ENCODE measurements at places on chromosomes 1 and 21. TPM values are rescaled to one million over a fixed set of nuclear protein-coding genes. Genes with fewer than 3 reads are reported as not detected.

The SAMSN1 gene
- total RNA-seq: 17.7 TPM

- no peaks in the 10 kb centered on the region for H3K4me1 ChIP-seq
- H3K36me3 ChIP-seq: peaks cover 45% of the 10 kb centered on the region
- H3K4me3 ChIP-seq: no peak overlapping the region
- H3K27me3 ChIP-seq: no peaks in the 10 kb centered on the region
- no peak for DNase-seq
Observed at GRCh38 chr21:29033301-29033700, 8.8 kb downstream of the USP16 start.

- no peaks in the 10 kb centered on the region for H3K27me3 ChIP-seq
- no peak for DNase-seq
- peak overlapping the region; percentile 90 for H3K27ac ChIP-seq
- no peak overlapping the region for H3K4me3 ChIP-seq
Observed at GRCh38 chr1:37999430-38000232, 5.7 kb downstream of the FHL3 start.

GRCh38 chr21:39105341-39105765, 77.9 kb downstream of the PSMG1 start:
- peaks cover 18% of the 10 kb centered on the region for H3K4me1 ChIP-seq

DNA sequence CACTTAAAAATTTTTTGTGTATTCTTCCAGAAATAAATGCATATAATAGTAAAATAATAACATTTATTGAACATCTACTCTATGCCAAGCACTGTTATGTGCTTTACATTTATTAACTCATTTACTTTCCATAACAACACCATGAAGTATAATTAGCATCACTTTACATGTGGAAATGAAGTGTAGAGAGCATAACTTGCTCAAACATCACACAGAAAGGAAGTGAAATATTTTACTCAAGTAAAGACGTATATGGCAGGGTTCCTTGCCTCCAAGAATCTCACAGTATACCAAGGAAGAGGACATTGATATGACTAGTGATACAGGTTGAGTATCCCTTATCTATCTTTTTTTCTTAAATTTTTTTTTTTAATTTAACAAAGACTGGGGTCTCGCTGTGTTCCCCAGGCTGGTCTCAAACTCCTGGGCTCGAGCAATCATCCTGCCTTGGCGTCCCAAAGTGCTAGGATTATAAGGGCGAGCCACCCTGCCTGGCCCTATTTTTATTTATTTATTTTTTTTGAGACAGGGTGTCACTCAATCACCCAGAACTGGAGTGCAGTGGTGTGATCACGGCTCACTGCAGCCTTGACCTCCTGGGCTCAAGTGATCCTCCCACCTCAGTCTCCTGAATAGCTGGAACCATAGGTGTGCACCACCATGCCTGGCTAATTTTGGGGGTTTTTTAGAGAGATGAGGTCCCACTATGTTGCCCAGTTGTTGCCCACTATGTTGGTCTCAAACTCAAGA, 7.7 kb upstream of the CLIC4 start:
- no peaks in the 10 kb centered on the region for H3K36me3 ChIP-seq
- H3K27me3 ChIP-seq: no peaks in the 10 kb centered on the region
- H3K27ac ChIP-seq: no peak overlapping the region

The ADGRB2 gene
- 1.0 TPM for total RNA-seq

DNA sequence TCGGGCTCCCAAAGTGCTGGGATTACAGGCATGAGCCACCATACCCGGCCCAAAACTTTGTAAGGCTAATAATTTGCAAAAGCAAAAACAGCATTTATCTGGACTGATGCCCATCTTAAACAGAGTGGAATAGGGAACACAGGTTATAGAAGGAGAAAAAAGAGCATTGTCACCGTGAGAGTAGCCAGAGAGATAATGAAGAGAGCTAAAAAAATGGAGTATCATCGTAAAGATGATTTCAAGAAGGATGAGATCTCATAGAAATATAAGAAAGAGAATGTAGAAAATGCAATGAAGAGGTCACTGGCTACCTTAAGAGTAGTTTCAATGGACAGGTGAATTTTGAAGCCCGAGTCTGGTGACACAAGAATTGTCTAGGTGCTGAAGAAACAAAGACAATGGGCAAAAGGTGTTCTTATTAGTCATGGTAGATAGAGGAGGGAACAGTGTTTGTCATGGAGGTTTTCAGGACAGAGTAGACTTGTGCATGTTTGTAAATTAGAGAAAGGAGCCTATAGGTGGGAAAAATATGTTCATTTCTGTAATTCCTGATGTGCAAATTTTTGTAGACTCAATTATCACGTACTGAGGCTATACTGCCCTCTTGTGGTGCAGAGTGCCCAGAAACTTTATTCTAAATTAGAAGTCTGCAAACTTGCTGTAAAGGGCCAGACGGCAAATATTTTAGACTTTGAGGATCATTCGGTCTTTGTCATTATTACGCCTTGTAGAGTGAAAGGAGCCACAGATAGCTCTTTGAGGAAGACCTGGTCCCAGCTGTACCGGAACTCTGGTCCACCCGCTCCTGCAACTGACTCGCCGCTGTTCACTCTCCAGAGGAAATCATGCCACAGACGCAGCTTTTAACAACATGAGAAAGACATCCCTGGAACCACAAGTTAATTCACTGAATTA, 8.1 kb upstream of the TMEM183A start:
- H3K4me3 ChIP-seq: no peak overlapping the region
- H3K4me1 ChIP-seq: peaks cover 3% of the 10 kb centered on the region
- DNase-seq: no peak

The SDC3 gene
- 27.9 TPM for total RNA-seq

The COL11A1 gene
- 1.00 TPM for total RNA-seq

GRCh38 chr1:100759188-100759587, 39.6 kb downstream of the VCAM1 start:
- H3K27ac ChIP-seq: no peak overlapping the region
- no peak overlapping the region for H3K4me3 ChIP-seq
- H3K36me3 ChIP-seq: no peaks in the 10 kb centered on the region
- no peak for DNase-seq
- H3K4me1 ChIP-seq: no peaks in the 10 kb centered on the region

DNA sequence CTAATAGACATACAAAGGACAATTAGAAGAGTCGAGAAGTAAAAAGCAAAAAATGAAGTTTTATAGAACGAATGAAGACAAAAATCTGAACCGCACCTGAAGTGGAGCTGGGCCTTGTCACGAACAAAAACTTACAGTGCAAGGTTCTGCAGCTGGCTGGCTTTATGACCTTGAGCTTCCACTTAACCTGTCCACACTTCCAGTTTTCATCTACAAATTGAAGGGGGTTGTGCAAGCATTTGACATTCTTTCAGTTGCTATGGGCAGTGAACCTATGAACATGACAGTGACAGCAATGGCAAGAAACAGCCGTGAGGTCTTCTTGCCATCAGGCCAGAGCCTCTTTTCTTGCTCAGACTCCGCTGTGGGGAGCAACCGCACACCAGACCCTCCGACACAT, 93.2 kb downstream of the DSCAM start:
- DNase-seq: no peak
- H3K27ac ChIP-seq: no peak overlapping the region
- no peaks in the 10 kb centered on the region for H3K36me3 ChIP-seq

- no peak for DNase-seq
- no peaks in the 10 kb centered on the region for H3K27me3 ChIP-seq
- H3K4me1 ChIP-seq: peaks cover 3% of the 10 kb centered on the region
- no peak overlapping the region for H3K4me3 ChIP-seq
- no peak overlapping the region for H3K27ac ChIP-seq
Observed at GRCh38 chr1:245301921-245302320, 147.1 kb downstream of the KIF26B start.

The PGLYRP4 gene
- total RNA-seq: not detected

GRCh38 chr1:52752484-52752826, 26.2 kb downstream of the ZYG11B start:
- peaks cover 7% of the 10 kb centered on the region for H3K36me3 ChIP-seq
- no peaks in the 10 kb centered on the region for H3K27me3 ChIP-seq
- H3K4me1 ChIP-seq: peaks cover 14% of the 10 kb centered on the region
- no peak for DNase-seq

DNA sequence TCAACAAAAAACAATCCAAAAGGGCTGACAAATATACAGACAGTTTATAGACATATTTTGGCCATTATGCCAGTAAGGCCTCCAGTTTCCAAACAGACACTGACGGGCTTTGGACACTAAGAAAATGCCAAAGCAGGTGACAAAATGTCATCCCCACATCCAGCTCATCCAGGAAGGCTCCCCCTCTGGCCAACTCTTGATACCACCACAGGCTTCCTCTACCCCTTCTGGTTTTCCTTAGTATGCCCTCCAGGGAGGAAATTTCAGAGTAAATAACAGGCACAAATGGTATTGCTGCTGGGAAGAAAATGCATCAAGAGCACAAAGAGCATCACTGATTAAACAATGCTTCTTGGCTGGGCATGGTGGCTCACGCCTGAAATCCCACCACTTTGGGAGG, 225.3 kb downstream of the VAV3 start:
- H3K27ac ChIP-seq: no peak overlapping the region
- no peaks in the 10 kb centered on the region for H3K27me3 ChIP-seq
- H3K36me3 ChIP-seq: peaks cover 3% of the 10 kb centered on the region
- peaks cover 3% of the 10 kb centered on the region for H3K4me1 ChIP-seq
- no peak for DNase-seq

The TXNIP gene
- total RNA-seq: 770 TPM

- H3K27me3 ChIP-seq: no peaks in the 10 kb centered on the region
- no peak overlapping the region for H3K4me3 ChIP-seq
- no peaks in the 10 kb centered on the region for H3K36me3 ChIP-seq
Observed at GRCh38 chr1:96346719-96347118, 374.9 kb upstream of the PTBP2 start.

All from upper lobe of left lung (tissue), 6 donors.